ENCODE measurements at places on chromosomes 4 and X. TPM values are rescaled to one million over a fixed set of nuclear protein-coding genes. Genes with fewer than 3 reads are reported as not detected.
A peak's percentile ranks its signal among the peaks of the same experiment; 100 is the strongest.

GRCh38 chrX:23992431-23992830 lies 34.6 kb downstream of the KLHL15 start:
- no peaks in the 10 kb centered on the region for H3K27me3 ChIP-seq
- H3K4me1 ChIP-seq, result no peaks in the 10 kb centered on the region
- no peak overlapping the region for H3K27ac ChIP-seq

DNA sequence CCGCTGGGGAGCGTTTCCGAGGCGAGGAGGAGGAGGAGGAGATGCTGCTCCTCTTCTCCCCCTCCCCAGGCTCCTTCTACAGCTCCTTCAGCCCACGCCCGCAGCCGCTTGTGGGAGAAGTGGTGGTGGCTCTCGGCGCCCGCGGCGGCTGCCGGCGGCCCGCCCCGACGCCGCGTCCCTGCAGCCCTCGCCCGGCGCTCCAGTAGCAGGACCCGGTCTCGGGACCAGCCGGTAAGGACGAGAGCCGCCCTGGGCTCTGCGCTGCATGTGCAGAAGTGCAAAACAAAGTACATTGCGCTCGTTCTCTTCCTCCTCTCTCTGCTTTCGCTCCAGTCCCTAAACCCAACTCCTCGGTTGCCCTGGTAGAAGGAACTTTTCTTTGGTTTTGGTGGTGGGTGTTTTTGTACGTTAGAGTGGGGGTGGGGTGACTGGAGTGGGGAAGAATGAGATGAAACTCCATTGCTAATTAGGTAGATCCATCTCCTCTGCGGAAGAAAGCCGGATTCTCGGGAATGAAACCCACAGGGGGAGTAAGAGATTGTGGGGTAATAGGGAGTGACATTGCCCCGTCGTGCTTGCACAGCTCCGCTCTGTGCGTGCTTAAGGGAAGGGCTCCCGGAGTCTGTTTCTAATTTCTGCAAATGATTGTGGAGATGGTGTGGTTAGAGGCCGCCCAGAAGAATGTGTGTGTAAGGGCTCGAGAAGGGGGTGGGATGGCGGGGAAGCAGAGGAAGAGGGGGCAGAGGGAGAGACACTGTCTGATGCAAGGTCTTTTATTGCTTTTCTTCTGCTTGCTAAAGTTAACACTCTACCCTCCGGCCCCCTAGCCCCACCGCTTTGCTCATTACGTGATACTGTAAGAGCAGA lies 677 bp downstream of the PTPN13 start:
- H3K27ac ChIP-seq, result no peak overlapping the region
- DNase-seq, result no peak
- H3K4me1 ChIP-seq, result no peaks in the 10 kb centered on the region

DNA sequence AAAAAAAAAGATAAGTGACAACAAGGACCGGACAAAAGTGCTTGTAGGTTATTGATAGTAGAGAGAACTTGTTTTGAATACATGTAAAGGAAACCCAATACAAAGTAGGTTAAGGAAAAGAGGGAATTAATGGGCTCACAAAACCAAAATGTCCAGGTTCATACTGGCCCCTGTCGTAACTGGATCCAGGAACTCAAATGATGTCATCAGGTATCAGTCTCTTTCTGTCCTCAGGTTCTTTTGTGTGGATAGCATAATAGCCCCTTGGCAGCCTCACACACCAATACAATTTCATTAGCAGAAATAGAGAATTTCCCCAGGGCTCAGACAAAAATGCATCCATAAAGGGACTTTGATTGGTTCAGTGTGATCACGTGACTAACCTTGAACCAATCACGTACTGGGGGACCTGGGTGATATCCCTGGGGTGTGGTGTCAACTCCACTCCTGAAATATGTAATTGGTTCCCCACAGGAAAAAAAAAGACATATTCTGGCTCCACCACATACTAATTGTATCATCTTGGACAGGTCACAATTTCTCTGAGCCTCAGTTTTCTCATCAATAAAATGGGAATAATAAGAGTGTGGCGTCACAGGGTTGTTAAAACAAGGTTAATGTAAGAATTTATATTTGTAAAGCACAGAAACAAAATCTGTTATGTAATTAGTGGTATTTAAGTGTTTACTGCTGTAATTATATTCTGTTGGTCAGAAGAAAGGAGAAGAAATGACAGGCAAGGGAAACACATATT lies 174.8 kb downstream of the PDGFRA start:
- DNase-seq, result no peak
- H3K27me3 ChIP-seq, result no peaks in the 10 kb centered on the region
- H3K36me3 ChIP-seq, result no peaks in the 10 kb centered on the region
- H3K4me3 ChIP-seq, result no peak overlapping the region
- H3K27ac ChIP-seq, result no peak overlapping the region

DNA sequence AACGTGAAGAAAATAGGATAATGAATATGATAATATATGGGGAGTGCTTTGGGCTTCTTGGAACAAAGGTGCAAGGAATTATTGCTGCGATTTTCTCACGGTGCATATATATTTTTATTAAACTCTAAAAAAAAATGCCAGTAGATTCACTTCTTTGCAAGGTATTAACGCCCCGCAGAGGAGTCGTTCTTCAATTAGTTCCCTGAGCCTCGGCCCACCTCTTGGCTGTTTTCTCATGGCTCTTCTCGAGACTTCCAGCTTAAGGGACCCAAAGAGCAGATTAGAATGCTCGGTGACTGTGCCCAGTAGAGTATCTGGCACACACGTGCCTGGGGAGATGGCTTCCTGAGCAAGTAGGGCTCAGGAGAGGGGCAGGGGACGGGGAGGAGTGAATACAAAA lies 367.4 kb downstream of the MID1IP1 start:
- H3K4me3 ChIP-seq, result no peak overlapping the region
- H3K27ac ChIP-seq, result no peak overlapping the region
- H3K36me3 ChIP-seq, result no peaks in the 10 kb centered on the region
- H3K27me3 ChIP-seq, result no peaks in the 10 kb centered on the region
- no peak for DNase-seq
- H3K4me1 ChIP-seq, result no peaks in the 10 kb centered on the region

Gene GPC3
- not detected for total RNA-seq

Gene TRPC3
- 0.35 TPM for total RNA-seq

- H3K27me3 ChIP-seq, result no peaks in the 10 kb centered on the region
- peaks cover 6% of the 10 kb centered on the region for H3K4me1 ChIP-seq
- H3K27ac ChIP-seq, result no peak overlapping the region
- DNase-seq, result peak; percentile 49
- no peaks in the 10 kb centered on the region for H3K36me3 ChIP-seq
Observed at GRCh38 chr4:83125738-83126141, 11.2 kb upstream of the PLAC8 start.

Gene EDNRA
- not detected for total RNA-seq

Gene EPHA5
- not detected for total RNA-seq

Gene BMP3
- total RNA-seq, result not detected

Gene TEX13D
- 0.29 TPM for total RNA-seq

- no peak overlapping the region for H3K4me3 ChIP-seq
- H3K27me3 ChIP-seq, result no peaks in the 10 kb centered on the region
- no peak overlapping the region for H3K27ac ChIP-seq
- no peak for DNase-seq
- no peaks in the 10 kb centered on the region for H3K36me3 ChIP-seq
- H3K4me1 ChIP-seq, result peaks cover 23% of the 10 kb centered on the region
Observed at GRCh38 chrX:136541294-136541693, 9.3 kb downstream of the VGLL1 start.

- H3K4me1 ChIP-seq, result peaks cover 40% of the 10 kb centered on the region
- H3K27ac ChIP-seq, result peak overlapping the region; percentile 35
- no peaks in the 10 kb centered on the region for H3K27me3 ChIP-seq
- H3K4me3 ChIP-seq, result no peak overlapping the region
- no peak for DNase-seq
Observed at GRCh38 chr4:80005863-80006262, 67.2 kb downstream of the ANTXR2 start.

Gene COL25A1
- total RNA-seq, result not detected

DNA sequence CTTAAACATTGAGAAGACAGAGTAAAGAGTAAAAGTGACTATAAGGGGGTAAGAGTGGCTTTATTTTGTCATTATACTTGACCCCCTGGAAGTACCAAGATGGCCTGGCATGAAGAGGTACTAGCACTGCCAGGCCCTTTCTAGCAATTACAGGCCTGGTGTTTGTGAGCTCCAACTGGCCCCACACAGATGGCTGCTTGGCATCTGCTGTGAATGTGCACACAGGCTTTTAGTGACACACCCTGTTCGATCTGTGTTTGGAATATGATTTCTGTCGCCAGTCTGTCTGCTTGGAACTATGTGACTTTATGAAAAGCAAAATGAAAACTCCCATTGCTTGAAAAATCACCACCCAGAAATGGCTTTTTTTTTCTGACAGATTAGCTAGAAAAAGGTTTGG lies 123.3 kb downstream of the CLCN4 start:
- no peaks in the 10 kb centered on the region for H3K4me1 ChIP-seq
- H3K36me3 ChIP-seq, result no peaks in the 10 kb centered on the region
- DNase-seq, result no peak
- no peaks in the 10 kb centered on the region for H3K27me3 ChIP-seq
- no peak overlapping the region for H3K27ac ChIP-seq

DNA sequence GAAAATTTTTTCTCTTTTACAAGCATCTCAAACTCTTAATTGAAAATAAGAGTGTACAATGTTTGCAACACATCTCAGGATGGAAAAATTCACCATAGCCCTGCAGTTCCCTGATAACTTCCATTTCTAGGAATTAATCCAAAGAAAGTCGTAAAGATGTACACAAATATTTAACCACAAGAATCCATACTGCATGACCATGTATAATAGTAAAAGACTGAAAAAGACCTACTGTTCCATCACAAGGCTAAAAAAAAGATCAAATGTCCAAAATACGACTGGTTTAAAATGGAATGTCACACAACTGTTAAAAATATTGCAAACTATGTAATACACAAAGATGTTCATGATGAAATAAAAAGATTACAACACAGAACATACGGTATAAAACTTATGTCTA lies 32.1 kb downstream of the HUWE1 start:
- H3K27ac ChIP-seq, result no peak overlapping the region
- no peak for DNase-seq
- H3K27me3 ChIP-seq, result no peaks in the 10 kb centered on the region
- H3K36me3 ChIP-seq, result peaks cover 9% of the 10 kb centered on the region
- no peak overlapping the region for H3K4me3 ChIP-seq

GRCh38 chr4:161321706-161322105 lies 842.1 kb downstream of the FSTL5 start:
- no peak overlapping the region for H3K4me3 ChIP-seq
- no peaks in the 10 kb centered on the region for H3K36me3 ChIP-seq
- DNase-seq, result no peak
- no peak overlapping the region for H3K27ac ChIP-seq
- H3K4me1 ChIP-seq, result no peaks in the 10 kb centered on the region

DNA sequence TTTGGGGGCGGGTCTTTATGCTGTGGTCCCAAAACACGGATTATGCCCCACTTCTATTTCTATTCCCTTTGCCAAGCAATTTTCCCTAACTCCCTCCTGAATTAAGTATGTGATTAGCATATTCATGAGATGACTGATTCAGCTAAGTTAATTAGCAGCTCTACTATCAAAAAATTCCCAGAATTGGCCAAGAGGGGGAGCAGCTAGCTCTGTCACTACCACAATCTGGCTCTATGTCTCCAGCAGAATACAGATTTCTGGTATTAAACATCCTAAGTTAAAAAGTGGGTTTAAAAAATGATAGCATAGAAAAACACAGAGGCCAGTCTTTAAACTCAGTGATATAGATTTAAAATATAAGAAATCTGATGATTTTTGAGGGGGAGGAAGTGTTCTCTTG lies 80.3 kb downstream of the GPC4 start:
- H3K4me3 ChIP-seq, result no peak overlapping the region
- no peaks in the 10 kb centered on the region for H3K27me3 ChIP-seq
- H3K27ac ChIP-seq, result no peak overlapping the region

- no peak overlapping the region for H3K27ac ChIP-seq
- H3K4me3 ChIP-seq, result no peak overlapping the region
- no peaks in the 10 kb centered on the region for H3K4me1 ChIP-seq
- no peaks in the 10 kb centered on the region for H3K27me3 ChIP-seq
Observed at GRCh38 chr4:169054879-169055278, 44.8 kb upstream of the CBR4 start.

GRCh38 chrX:9117851-9118250 lies 83.9 kb upstream of the FAM9B start:
- H3K27ac ChIP-seq, result no peak overlapping the region
- H3K27me3 ChIP-seq, result no peaks in the 10 kb centered on the region
- DNase-seq, result no peak
- no peaks in the 10 kb centered on the region for H3K36me3 ChIP-seq
